ENCODE measurements at places on chromosomes 7 and 10.
A peak's percentile ranks its signal among the peaks of the same experiment; 100 is the strongest.

GRCh38 chr10:128047351-128047750 lies 78.9 kb downstream of the MKI67 start:
- peak; percentile 98 for DNase-seq

- DNase-seq: no peak
These were observed 59.3 kb downstream of the ANKMY2 start for GRCh38 chr7:16586081-16586874.

DNA sequence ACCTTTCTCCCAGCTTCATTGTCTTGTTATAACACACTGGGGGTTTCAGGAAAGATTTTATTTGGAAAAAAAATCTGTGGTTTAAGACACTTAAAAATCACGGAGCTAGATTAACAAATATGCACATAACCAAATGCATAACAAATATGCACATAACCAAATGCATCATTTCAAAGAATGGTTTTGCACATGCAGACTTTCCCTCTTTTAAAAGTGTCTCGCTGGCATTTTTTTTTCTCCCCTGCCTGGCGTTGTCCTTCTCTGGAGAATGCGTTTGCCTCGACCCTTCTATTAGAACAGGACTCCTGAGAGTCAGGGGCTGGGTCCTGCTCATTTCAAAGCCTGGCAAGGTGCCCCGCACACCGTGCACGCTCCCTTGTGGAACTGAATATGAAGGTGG lies 42.7 kb upstream of the LOXL4 start:
- no peak for DNase-seq

DNA sequence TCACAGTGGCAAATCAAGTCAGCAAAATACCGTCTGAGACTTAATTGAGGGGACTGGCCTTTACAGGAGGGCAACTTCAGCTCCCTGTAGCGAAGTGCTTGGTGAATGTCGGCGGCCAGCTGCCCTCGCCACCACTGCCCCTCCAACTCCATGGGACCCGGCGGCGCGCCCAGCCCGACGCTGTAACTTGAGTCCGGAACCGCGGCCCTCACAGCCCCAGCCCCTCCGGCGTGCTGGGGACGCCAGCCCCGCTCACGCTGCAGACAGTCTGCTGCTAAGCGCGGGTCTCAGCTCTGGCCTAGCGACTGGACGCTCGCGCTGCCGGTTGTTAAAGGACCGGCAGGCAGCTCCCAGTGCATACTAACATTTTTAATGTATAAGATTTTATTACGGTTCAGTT lies 113.4 kb upstream of the NUPR2 start:
- no peak for DNase-seq

GRCh38 chr7:114901771-114902170 lies 20.1 kb upstream of the MDFIC start:
- no peak for DNase-seq

DNA sequence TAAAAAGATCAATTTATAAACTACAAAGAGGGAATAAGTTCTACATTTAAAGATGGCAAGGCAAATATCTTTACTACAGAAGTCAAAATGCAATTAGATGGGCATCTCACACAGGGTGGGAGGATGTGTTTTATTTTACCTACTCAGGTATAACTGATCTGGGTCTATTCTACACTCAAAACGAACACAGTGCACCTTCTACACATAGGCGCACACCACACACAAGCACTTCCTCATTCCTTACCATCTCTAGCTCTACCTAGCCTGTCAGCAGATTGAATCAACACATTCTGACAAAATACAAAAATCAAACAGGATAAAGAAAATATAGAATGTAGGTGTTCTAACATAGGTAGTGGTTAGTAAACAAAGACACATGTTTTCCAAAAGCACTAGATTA lies 64.8 kb downstream of the SGCE start:
- DNase-seq: no peak

GRCh38 chr7:50449501-50449880 lies 659 bp downstream of the FIGNL1 start:
- DNase-seq: no peak

DNA sequence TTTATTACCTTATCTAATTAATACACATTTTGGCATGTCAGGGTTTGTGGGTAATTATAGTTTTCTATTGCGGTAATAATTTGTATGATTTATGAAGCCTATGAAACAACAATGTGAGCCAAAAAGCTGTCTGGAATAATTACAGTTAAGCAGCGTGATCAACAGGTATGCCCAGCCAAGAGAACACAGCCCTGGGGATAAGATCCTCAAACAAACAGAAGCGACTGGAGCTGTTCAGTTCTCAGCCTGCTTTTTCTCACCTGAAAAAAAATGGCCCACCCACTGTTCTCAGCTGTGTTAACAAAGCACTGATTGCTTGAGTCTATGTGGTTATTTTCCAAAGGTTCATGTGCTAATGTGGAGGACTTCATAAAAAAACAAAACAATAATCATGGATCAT lies 855.8 kb downstream of the GATA3 start:
- no peak for DNase-seq

- DNase-seq: no peak
These were observed 60.8 kb upstream of the HABP2 start for GRCh38 chr10:113491967-113492565.

DNA sequence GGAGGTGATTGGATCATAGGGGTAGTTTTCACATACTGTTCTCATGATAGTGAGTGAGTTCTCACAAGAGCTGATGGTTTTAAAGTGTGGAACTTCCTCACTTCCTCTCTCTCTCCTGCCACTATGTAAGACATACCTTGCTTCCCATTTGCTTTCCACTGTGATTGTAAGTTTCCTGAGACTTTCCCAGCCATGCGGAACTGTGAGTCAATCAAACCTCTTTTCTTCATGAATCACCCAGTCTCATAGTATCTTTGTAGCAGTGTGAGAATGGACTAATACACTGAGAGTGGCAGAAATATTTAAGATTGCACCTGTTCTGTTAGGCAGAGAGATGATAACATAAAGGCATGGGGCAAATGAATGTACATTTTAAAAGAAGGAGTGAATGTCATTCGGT lies 507.8 kb downstream of the SORCS3 start:
- DNase-seq: no peak

- no peak for DNase-seq
These were observed 184.7 kb upstream of the SH2B2 start for GRCh38 chr7:102101926-102102325.

- no peak for DNase-seq
These were observed 64.3 kb upstream of the RET start for GRCh38 chr10:43012578-43012977.

DNA sequence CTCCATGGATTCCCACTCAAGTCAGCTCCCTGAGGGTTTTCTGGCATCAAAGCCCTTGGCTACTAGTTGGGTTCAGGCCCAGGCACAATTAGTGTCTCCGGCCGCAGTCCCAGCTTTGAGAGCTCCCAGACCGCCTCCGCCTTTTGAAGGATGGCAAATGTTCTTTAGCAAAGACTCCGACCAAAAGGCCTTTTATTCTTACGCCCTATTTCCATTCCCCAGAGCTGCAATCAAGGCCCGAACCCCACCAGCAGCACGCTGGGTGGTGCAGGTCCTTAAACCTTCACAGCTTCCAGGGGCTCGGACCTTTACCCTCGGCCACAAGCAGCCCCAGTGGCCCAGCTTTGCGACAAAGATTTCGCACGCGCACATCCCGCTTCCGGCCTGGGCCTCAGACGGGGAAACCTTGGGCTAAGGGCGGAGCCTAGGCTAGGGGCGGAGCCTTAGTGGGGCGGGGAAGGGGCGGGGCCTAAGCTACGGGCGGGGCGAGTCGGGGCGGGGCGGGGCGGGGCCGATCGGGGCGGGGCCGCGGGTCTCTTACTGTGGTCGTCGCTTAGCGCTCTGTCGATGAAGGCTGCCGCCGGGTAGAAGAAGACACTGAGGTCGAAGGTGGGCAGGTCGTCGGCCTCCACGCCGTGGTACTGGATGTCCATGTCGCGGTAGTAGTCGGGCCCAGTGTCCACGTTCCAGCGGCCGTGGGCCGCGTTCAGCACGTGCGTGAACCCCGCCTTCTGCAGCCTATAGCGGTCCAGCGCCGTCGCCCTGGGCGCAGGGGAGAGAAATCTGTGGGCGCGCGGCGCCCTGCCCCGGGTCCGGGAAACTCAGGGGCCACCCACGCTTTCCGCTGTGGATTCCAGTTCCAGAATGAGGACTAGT lies 68.0 kb upstream of the SAMD8 start:
- DNase-seq: peak; percentile 81

DNA sequence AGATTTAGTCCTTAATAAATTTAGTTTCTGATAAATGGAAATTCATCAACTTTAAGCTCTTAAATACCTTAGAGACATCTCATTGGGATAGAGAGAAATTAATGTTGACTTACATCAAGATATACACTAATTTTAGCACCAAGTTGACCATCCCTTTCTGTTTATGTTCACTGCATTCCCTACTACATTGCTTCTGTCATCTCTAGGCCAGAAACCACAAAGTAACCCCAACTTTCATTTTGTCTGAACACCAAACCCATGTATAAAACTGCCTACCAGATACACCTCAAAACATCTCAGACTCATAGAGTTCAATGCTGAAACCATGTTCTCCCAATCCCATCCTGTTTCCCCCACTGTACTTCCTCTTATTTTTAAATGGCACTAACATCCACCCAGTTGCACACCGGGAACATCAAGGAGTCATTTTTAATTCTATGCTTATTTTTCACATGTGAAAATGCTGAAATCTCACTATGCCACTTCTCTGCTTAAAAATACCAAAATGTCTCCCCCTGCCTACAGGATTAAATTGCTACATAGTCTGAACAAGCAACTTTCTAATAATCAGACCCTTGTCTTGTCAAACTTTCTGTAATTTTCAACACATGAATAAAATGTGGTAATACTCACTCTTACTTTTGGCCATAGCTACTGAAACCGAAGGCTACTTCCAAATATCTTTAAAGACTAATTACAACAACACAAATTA lies 201.6 kb downstream of the SEMA3D start:
- no peak for DNase-seq

DNA sequence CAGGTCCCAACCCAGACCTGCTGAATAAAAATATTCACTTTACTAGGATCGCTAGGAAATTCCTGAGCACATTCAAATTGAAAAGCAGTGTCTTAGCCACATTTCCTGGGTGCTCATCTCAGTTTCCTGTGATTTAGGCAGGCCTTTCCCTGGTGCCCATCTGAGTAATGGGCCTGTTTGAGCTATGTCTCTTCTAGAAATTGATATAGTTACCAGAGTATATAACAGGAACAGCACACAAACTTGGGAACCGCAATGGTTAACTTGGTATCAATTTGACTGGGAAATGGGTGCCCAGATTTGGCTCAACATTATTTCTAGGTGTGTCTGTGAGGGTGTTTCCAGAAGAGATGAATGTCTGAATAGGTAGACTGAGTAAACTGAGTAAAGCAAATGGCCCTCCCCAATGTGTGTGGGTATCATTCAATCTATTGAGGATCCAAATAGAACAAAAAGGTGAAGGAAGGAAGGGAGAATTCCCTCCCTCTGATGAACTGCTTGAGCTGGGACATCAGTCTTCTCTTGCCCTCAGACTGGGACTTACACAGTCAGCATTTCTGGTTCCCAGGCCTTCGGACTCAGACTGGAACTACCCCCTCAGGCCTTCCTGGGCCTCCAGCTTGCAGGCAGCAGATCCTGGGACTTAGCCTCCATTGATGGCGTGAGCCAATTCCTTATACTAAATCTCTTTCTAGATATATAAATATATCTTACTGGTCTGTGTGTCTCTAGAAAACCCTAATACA lies 99.1 kb downstream of the CCDC71L start:
- no peak for DNase-seq

DNA sequence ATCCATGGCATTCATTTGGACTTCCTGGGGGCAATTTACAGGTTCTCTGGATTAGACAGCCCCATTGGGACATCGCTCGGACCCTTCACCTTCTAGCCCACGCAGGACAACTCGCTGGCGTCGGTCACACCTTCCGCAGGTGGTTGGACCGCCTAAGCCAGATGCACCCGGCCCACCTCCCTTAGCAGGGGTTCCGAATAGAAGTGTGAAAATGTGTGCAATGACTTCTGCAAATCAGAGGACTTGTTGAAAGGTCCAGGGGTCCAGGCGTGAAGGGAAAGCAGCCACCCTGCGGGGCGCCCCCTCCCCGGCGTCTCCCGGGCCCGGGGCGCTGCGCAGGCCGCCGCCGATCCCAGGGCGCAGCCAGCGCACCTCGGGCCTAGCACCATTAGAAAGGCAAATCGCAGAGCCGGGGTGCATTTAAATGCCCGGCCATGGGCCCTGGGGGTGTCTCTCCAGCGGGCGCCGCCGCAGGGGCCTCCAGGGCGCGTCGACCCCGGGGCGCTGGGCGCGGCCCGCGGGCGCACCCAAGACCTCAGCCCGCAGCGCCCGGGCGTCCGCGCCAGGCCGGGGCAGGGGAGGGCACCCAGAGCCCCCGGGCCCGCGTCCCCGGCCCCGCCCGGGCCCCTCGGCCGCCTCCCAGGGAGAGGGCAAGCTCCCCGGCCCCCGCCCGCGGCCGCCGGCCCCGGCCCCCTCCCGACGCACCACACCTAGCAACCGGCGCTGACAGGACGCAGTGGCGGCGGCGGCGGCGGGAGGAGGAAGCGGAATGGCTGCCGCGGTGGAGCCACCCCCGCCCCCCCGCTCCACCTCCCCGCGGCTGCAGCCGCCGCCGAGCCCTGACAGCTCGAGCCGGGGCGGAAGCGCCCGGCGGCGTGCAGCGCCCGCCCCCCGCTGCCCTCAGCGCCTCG lies 1.2 kb downstream of the JAZF1 start:
- peak; percentile 97 for DNase-seq

DNA sequence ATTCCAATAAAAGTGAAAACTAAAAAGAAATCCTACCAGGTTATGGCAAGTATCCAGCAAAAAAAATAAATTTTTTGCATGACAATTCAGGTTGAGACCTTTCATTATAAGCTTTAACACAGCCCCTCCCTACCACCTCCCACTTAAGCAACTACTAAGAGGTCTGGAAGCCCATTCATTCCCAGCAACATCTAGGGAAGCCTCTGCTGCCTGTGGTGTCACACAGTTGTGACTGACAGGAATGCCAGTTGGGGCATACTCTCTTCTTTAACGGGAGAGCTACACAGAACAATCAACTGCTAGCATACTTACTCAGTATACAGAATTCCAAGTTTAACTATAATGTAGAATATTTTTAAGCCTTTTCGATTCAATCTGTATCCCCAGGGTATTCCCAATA lies 27.8 kb downstream of the ABI1 start:
- no peak for DNase-seq

- no peak for DNase-seq
These were observed 175.8 kb downstream of the PKD1L1 start for GRCh38 chr7:47772492-47772891.

DNA sequence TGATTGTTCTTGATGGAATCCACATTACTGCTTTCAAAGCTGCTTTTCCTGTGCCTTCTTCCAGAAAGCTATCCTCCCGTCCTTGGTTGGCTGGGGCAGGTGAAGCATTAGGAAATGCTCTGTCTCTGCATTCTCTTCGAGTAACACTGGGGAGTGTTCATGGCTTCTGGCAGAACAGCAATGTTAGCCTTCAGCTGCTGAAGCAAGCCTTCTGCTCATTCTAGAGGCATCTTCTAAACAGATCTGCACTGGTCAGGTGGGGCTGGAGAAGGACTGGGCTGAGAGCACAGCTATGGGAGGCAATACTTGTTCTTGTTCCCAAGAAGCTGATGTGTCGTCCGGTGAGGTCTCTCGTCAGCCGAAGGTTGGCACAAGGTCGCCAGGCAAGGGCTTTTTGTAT lies 80.6 kb downstream of the MGMT start:
- DNase-seq: no peak

Measured in spleen (tissue), 13 donors.